ENCODE measurements at places on chromosomes 2 and 18.

GRCh38 chr2:63484481-63484880, 103.8 kb downstream of the WDPCP start:
- H3K4me1 ChIP-seq, result no peaks in the 10 kb centered on the region
- no peak for DNase-seq
- no peak overlapping the region for H3K27ac ChIP-seq
- no peaks in the 10 kb centered on the region for H3K36me3 ChIP-seq
- H3K27me3 ChIP-seq, result no peaks in the 10 kb centered on the region

DNA sequence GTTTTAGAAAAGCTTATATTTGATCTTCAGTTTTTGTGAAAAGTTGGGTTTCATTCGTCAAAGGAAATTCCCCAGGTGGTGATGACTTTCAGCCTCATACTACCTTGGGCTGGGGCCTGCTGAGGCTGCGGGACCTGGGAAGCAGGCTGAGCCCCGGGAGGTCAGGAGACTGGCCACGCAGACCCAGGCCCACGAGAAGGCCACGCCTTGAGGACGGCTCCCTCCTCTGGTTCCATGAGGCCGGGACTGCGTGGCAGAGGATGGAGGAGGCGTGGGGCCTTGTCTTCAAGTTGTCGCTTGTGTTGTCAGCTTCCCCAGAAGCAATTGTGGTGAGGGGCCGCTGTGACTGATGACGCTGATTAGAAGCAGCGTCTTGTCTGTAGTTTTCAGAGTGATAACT, 11.8 kb downstream of the CNDP2 start:
- peaks cover 37% of the 10 kb centered on the region for H3K4me1 ChIP-seq
- peak overlapping the region; percentile 27 for H3K27ac ChIP-seq
- no peak for DNase-seq
- peaks cover 35% of the 10 kb centered on the region for H3K36me3 ChIP-seq

- peak; percentile 69 for DNase-seq
- H3K4me3 ChIP-seq, result peak overlapping the region; percentile 13
- peak overlapping the region; percentile 92 for H3K27ac ChIP-seq
- H3K4me1 ChIP-seq, result peaks cover 4% of the 10 kb centered on the region
- no peaks in the 10 kb centered on the region for H3K27me3 ChIP-seq
- H3K36me3 ChIP-seq, result no peaks in the 10 kb centered on the region
Observed at GRCh38 chr2:127400533-127400896, 12.7 kb upstream of the MAP3K2 start.

DNA sequence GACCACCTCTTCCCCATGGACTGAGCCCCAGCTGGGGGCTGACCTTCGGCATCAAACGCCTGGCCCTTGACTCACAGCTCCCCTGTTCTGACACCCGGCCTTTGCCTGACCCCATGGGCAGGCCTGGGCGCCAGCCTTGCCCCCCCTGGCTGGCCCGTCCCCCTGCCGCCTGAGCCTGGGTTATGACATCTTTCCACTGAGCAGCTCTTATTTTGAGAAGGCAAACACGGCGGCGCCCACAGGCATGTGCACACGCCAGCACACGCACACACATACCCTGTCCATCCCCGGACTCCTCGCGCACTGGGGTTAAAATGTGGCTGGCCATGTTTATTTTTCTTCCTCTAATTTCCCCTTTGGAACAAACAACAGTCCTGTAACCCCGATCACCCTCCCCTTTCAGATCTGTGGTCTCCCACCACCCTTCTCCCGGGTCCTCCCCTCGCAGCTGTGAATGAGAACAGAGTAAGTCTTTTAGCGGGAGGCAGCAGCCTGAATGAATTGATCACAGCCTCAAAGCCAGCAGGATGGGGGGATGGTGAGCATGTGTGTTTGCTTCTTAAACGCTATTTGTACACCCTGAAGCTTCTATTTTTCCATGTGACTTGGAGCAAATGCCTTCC, 11.8 kb upstream of the ATOH8 start:
- peaks cover 55% of the 10 kb centered on the region for H3K27me3 ChIP-seq
- peak overlapping the region; percentile 61 for H3K27ac ChIP-seq
- DNase-seq, result no peak
- no peak overlapping the region for H3K4me3 ChIP-seq
- no peaks in the 10 kb centered on the region for H3K36me3 ChIP-seq
- H3K4me1 ChIP-seq, result peaks cover 29% of the 10 kb centered on the region

All from small intestine (tissue), 16 donors.